ENCODE measurements at places on chromosomes 1 and 21.

- no peak for DNase-seq
Observed at GRCh38 chr1:223718850-223719249, 6.5 kb downstream of the CAPN2 start.

DNA sequence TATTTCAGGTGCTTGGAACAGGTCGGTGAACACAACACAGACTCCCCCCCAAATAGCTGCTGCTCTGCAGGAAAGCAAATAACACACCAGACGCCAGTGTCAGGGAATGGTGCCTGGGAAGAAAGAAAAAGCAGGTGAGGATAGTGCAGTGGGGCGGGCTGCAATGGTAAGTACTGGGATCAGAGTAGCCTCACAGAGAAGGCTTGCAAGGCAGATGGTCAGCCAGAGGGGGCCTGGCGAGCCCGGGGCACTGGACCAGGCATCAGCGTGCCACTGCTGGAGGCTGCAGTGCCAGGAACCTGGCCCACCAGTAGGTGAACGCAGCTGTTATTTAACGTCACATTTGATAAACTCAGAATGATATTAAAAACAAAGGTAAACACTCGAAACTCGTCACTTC, 60.0 kb downstream of the POFUT2 start:
- no peak for DNase-seq

- no peak for DNase-seq
Observed at GRCh38 chr1:205656236-205656635, 24.1 kb downstream of the SLC45A3 start.

GRCh38 chr1:98975113-98975512, 29.5 kb downstream of the PLPPR5 start:
- DNase-seq: no peak

DNA sequence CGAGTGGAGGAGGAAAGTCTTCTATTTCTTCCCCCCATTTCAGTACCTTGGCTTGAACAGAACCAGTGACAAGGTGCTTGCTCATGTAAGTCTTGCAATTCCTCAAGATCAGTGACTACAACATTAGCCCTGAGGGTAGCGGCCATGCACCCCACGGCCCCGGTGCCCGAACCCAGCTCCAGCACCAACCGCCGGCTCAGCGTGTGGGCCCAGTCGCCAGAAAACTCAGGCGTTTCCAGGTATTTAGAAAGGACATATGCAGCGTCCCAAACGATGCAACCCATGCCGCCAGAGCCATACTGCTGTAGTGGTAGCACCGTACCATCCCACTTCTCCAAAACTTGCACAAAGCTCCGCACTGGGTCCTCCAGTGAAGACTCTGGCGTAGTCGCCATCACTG, 11.2 kb upstream of the MANEAL start:
- DNase-seq: no peak

GRCh38 chr1:23936481-23937176, 23.0 kb upstream of the PNRC2 start:
- no peak for DNase-seq

GRCh38 chr1:32239337-32239736, 7.7 kb upstream of the FAM167B start:
- DNase-seq: no peak

DNA sequence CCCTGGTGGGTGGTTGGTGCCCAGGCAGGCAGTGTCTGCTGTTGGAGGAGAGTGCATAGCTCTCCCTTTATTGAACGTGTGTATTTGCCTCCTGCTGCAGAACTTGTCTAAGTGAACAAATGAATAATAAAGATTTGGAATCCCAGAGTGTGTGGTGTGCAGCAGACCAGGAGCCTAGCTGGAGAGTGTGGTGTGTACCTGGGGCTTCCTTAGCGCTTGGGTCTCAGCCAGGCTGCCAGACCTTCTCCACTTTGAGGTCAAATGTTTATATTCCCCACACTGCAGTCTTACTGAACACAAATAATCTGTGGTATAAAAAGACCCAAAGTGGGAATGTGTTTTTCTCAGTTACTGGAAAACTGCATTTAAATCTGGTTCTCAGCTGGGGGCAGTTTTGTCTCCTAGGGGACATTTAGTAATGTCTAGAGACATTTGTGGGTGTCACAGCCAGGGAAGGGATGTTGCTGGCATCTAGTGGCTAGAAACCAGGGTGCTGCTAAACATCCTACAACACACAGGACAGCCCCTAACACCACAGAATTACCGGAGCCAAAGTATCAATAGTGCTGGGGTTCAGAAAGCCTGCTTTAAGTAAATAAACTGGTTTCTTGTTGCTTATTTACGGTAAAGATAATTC, 23.6 kb downstream of the SLC37A1 start:
- DNase-seq: no peak

DNA sequence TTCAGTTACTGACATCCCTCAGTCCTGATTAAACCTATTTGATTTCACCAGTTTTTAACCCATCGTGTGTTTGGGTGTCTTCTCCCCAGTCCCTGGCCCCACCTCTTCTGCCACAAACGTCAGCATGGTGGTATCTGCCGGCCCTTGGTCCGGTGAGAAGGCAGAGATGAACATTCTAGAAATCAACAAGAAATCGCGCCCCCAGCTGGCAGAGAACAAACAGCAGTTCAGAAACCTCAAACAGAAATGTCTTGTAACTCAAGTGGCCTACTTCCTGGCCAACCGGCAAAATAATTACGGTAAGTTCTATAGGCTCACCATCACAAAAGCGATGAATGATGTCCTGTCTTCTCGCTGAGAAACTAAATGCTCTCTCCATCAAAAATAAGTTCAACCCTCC, 28.7 kb downstream of the NBPF3 start:
- DNase-seq: peak; percentile 10

DNA sequence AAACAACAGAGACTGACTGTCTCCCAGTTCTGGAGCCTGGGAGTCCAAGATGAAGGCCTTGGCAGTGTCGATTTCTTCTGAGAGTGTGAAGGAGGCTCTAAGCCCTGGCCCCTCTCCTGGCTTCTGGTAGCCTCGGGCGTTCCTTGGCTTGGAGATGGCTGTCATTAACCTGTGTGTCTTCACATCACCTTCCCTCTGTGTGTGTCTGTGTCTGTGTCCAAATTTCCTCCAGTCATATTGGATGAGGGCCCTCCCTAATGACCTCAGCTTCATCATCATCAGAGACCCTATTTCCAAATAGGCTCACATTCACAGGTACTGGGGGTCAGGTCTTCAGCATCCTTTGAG, 138.3 kb downstream of the TOMM20 start:
- DNase-seq: no peak

GRCh38 chr1:91604632-91605031, 104.0 kb downstream of the CDC7 start:
- no peak for DNase-seq

- no peak for DNase-seq
Observed at GRCh38 chr1:63886340-63886739, 112.5 kb downstream of the ROR1 start.

GRCh38 chr1:69611316-69611715, 43.6 kb downstream of the LRRC7 start:
- DNase-seq: no peak

DNA sequence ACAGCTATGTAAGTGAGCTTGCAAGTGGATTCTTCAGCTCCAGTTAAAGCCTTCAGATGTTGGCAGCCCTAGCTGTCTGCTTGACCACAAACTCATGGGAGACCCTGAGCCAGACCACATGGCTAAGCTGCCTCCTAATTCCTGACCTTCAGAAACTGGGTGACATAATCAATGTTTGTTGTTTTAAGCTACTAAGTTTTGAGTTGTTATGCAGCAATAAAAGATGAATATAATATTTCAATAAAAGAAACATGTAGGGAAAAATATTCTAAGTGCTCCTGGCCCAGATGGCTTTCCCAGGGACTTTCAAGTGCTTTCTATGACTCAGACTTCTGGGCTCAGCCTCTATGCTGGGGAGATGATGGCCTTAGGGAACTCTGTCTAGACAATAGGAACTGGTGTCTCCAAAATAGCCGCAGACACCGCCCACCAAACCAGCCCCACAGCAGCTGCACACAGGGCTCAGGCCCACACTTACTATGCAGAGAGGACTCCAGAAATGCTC, 20.3 kb upstream of the AZIN2 start:
- no peak for DNase-seq

- no peak for DNase-seq
Observed at GRCh38 chr1:227447531-227447990, 115.8 kb upstream of the ZNF678 start.

DNA sequence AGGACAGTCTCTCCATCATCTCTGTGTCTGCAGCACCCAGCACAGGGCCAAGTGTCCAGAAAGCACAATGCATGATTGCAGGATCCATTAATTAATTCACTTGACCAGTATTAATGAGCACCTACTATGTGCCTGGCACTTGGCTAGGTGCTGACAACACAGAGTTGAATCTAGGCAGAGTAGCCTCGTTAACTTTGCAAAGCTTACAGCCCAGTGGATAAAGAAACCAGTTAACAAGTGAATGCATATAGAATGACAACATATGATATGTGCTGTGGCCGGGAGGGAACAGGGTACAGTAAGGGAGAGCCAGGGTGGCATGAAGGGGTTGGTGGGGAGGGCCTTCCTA, 10.9 kb downstream of the SLC1A7 start:
- no peak for DNase-seq

GRCh38 chr1:224226849-224227502, 43.9 kb downstream of the DEGS1 start:
- no peak for DNase-seq

GRCh38 chr1:6848816-6849215, 63.6 kb downstream of the CAMTA1 start:
- no peak for DNase-seq

DNA sequence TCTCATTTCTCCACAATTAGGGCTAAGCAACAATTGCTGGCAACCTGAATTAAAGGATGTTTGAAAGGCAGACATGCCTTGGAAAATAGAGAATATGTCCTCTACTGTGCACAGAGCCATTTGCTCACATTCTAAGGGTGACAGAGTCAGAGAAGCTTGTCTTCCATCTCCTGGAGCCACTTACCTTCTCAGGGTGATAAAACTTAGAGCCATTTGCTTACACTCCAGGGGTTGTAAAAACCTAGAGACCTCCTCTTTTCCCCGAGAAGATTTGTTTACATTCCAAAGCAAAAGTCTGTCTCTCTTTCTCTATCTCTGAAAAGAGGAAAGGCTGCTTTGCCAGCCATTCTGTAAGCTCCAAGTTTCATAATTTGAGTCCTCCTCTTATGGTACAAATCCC, 61.3 kb downstream of the LBR start:
- no peak for DNase-seq

- no peak for DNase-seq
Observed at GRCh38 chr1:118564961-118565703, 380.1 kb upstream of the SPAG17 start.

DNA sequence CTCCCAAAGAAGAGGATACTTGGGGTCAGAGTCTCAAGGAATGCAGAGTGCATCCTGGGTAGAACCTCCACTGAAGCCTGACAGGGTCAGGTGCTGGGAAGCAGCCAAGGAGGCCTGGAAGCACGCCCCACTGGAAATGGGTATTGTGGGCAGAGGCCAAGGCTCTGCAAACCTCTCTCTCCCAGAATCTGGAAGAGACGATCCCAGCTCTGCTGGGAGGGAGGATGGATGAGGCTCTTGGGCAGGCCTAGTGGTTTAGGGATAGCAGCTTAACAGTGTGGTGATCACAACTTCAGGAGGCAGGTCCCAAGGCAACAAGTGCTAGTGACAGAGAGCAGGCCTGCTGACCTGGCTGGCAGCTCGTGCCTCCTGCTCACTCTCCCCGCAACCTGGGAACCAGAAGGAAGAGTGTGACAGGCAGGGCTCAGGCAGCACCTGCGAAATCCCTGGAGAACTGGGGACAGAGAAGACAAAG, 641.0 kb downstream of the PLPP3 start:
- no peak for DNase-seq

DNA sequence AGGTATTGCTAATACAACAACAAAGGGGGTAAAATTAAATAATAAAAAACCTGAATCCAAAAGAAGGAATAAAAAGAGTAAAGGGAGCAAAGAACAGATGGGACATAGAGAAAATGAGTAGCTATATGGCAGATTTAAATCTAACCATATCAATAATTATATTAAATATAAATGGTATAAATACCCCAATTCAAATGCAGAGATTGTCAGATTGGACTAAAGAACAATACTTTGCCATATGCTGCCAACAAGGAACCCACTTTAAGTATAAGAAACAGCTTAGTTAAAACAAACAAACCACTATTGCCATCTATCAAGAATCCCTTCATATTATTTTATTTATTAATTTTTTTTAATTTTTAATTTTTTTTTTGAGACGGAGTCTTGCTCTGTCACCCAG, 86.8 kb downstream of the MT1HL1 start:
- DNase-seq: no peak

GRCh38 chr1:238489006-238489405, 598.3 kb upstream of the ZP4 start:
- DNase-seq: no peak

DNA sequence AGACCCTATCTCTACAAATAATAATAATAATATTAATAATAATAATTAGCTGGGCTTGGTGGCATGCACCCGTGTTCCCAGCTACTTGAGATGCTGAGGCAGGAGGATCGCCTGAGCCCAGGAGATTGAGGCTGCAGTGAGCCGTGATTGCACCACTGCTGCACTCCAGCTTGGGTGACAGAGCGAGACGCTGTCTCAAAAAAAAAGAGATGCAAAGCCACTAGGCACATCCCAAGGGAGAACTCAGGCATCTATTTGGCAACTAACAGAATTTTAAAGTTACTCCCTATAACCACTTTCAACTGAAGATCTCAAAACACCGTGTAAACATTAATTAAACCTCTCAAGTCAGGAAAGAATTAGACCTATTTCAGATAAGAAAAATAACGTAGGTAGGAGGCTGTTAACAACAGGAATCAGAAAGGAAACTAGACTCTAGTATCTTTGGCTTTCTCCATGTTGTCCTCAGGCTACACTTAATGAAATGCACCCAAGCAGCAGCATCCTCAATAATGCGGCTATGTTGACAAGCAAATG, 3.7 kb downstream of the RNF19B start:
- DNase-seq: no peak

GRCh38 chr21:37987668-37988067, 71.4 kb upstream of the KCNJ6 start:
- no peak for DNase-seq

DNA sequence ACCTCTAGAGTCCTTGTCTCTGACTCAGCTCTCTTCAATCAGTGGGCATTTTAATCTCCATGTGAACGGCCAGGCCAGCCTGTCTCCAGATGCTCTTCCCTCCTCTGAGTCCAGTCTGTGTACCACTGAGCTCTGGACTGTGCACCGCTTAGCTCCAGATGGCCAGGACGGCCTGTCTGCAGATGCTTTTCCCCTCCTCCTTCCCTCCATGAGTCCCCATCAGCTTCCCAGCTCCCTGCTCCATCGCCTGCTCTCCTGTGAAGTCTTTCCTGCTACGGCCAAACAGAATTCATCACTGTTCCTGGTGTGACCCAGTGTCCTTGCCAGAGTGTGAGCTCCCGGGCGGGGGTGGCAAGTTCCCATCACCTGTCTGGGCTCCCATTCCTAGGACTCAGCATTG, 42.0 kb downstream of the STUM start:
- no peak for DNase-seq

DNA sequence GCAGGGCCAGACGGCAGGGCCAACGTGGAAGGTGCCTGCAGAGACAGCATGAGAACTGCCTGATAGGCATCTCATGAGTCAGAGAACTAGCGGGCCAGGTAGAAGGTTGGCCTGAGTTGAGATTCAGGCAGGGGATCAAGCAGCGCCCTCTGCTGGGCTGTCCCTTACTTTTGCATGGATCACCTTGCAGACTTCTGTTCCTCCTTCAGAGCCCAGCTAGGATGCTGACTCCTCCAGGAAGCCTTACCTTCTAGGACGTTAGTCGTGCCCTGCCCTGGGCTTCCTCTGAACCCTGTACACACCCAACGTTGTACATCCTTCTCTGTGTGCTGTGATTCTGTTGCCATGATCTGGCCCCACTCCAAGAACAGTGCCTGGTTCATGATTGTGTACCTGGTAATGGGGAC, 231.3 kb upstream of the VAMP3 start:
- DNase-seq: no peak
